ENCODE measurements at places on chromosomes 6 and 20.

DNA sequence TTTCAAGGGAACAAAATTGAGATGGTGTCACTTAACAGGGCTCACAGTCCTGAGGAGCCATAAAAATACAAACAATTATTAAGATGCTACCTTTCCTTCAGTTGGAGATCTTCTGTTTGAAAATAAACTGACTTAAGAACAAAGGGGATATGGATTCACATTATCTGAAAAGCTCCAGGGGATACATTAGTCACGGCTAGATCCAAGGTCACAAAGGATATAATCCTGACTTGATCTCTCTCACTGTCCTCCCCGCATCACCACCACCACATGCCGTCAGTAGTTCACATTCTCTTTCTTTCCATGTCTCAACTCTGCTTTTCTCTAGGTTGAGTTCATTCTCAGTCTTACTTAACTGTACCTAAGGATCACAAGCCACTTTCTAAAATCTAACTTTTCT, 530.4 kb upstream of the MARCKS start:
- DNase-seq, result no peak

GRCh38 chr6:133804265-133804664, 84.6 kb upstream of the TCF21 start:
- no peak for DNase-seq

GRCh38 chr6:156700440-156701057, 76.6 kb upstream of the ARID1B start:
- no peak for DNase-seq

- no peak for DNase-seq
Measured at GRCh38 chr6:31193206-31193605, 22.7 kb upstream of the POU5F1 start.

DNA sequence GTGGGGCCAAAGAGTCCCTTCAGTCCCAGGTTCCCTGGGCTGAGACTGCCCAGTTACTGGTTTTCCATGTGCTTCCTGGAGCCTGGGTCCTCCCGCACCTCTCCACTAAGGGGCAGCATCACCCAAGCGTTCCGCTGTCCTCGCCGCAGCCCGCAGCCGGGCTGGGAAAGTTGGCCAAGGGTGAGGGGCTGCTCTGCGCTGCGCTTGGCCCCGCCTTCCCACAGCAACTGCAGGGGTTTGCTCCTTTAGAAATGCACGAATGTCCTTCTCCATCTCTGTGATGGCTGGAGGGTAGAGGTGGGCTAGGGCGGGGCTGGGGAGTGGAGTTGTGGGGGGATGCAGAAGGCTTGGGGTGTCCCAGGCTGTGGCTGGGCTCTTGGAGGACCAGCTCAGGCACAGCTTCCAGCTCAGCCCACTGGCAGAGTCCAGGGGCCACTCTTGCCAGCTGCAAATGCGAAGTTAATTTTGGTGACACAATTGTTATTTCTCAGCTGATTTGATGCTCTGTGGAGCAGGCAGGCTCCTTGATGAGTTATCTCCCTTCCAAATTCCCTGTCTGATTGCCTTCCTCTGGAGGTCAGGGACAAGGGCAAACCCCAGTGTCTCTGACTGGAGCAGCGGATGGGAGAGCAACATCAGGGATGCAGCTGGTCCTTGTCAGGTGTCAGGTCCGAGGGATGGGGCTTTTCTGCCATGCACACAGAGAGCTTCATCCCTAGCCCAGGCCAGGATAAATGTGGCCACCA, 63.2 kb downstream of the NOL4L start:
- peak; percentile 58 for DNase-seq

DNA sequence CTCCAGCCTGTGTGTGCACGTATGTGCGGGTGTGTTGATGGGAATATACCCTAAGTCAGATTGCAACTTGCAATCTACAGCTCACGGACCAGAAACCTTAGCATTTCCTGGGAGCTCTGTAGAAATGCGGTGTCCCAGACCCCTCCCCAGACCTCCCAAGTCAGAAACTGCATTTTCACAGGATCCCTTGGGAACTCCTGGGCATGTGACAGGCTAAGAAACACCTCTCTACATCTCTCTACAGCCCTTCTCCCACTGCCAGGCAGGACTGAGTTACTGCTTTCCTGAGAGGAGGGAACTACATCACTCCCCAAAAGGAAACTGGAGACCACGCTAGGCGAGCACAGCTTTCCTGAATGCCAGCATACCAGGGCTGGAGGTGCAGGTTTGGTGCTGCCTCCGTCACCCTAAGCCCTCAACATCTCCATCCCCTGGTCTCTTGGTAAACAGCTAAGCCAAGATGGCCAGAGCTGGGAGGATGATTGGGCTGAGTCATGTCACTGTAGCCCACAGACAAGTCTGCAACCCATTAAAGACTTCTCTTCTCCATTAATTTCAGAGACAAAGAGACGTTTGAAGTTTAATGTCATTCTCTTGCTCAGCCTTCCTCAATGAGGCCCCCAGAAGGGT, 194.4 kb downstream of the BMP7 start:
- DNase-seq, result no peak

DNA sequence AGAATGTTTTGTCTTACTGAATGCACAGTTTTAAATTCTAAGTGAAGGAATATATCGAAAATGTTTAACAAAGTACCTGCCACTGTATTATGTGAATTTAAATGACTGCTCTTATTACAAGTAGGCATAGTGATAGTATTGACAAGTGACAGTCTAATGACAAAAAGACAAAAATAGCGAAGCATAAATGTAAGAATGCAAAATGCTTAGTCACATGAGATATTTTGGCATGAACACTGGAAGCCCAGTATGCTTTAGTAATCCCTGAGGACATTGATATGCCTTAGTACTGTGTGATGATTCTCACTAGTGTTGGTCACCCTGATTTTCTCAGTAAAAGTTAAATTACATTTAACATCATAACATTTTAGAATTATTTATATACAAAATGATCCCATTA, 153.5 kb downstream of the EYA4 start:
- DNase-seq, result no peak

- no peak for DNase-seq
Measured at GRCh38 chr6:114713690-114714089, 370.9 kb upstream of the HS3ST5 start.

DNA sequence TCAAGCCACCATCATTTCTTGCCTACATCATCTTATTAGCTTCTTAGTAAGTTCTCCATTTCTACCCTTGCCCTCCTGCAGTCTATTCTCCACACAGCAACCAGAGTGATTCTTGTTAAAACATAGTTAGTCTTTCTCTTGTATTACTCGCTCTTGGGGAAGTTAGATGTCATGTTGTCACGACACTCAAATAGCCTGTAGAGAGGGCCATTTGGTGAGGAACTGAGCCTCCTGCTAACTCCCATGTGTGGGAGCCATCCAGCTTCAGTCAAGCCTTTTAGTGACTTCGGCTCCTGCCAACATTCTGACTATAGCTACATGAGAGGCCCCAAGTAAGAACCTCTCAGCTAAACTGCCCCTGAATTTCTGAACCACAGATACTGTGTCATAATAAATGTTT, 395.4 kb downstream of the CDC5L start:
- no peak for DNase-seq

- no peak for DNase-seq
Measured at GRCh38 chr20:37868851-37869333, 34.0 kb upstream of the VSTM2L start.

DNA sequence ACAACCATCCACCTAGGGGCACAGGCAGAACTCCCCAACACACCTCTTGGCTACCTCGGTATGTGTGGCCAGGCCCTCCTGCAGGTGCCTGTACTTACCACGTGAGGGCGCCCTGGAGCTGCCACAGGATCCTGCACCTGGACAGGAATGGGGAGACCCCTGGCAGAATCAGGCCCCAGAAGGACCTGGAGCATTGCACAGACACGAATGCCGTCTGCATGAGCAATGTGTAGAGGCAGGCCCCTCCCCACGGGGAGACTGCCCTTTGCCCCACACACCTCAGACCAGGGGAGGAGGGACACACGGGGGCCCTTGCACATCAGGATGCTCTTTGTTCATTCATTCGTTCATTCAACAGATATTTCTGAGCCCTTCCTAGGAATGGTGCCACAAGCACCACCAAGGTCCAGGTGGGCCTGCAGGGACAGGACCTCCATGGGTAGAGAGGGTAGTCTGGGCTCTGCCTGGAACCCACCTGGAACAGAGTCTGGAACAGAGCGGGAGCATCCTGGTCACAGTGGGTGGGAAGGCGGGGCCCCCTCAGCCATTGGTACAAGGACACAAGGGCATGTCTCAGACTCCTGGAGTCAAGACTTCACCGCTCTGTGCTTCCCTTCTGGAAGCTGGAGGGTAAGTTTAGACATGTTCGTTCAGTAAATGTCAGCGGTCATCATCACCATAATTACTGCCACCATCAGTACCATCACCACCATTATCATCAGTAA, 32.3 kb downstream of the YTHDF1 start:
- peak; percentile 45 for DNase-seq

- DNase-seq, result no peak
Measured at GRCh38 chr6:42158011-42158410, 15.2 kb upstream of the GUCA1A start.

- no peak for DNase-seq
Measured at GRCh38 chr20:57076951-57077350, 189.5 kb downstream of the BMP7 start.

- DNase-seq, result no peak
Measured at GRCh38 chr6:159633196-159633595, 59.8 kb downstream of the SOD2 start.

GRCh38 chr20:58841539-58842264, 9.0 kb downstream of the GNAS-AS1 start:
- no peak for DNase-seq

GRCh38 chr20:25016471-25016870, 23.9 kb upstream of the APMAP start:
- DNase-seq, result no peak

DNA sequence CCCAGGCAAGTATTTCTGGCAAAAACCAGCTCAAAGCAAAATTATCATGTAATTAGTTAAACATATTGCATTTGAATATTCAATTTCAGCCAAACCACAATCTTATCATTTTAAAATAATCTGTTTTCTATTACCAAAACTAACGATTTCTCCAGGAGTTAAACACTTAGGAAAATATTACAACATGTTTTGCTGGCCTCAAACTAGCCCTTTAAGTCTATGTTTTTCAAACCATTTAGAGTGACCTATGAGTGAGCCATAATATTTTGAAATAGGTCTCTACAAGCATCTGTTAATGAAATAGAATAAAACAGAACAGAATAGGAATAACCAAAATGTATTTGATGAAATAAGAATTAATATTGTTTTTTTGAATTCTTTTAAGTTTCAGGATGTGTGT, 370.9 kb downstream of the COL12A1 start:
- DNase-seq, result no peak

GRCh38 chr6:87393026-87393622, 14.6 kb upstream of the CFAP206 start:
- DNase-seq, result no peak

GRCh38 chr6:72643214-72643613, 21.4 kb downstream of the KCNQ5 start:
- DNase-seq, result no peak

DNA sequence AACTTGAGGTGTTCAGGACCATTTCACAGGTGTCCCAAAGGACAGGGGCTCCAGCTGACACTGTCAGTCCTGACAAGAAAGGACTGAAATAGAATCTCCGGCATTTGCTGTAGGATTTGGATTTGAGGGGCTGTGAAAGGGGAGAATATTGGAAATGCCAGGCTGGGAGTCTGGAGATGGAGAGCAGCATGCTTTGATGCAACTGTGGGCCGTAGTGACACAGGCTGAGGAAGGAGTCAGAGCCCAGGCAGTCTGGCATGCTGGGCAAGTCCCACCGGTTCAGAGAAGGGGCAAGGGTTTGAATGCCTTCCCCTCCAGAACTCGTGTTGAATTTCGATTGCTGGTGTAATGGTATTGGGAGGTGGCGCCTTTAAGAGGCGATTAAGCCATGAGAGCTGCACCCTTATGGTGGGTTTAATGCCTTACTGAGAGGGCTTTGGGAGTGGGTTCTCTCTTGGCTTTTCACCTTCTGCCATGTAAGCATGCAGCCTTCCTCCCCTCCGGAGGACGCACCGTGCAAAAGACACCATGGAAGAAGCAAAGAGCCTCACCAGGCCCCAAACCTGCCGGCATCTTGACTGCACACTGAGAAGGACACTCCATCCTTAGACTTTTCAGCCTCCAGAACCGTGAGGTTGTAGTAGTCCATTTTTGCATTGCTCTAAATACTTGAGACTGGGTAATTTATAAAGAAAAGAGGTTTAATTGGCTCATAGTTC, 9.4 kb upstream of the PYGB start:
- no peak for DNase-seq

DNA sequence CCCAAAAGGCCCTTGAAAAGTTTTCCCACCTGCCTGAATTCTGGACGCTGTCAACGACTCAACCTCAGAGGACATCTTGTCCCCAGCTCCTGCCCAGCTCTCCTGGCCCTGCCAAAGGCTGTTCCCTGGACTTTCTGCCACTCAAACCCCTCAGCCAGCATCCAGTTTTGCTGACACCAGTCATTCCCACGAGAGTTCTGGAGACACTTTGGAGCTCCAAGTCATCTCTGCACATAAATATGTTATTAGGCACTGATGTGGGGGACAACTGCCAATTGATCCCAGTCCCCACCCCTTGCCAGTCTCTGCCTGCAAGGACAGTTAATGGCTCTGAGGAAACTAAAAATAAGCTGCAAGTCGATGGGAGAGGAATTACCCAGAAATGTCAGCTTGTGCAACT, 38.9 kb upstream of the KCNB1 start:
- DNase-seq, result no peak

DNA sequence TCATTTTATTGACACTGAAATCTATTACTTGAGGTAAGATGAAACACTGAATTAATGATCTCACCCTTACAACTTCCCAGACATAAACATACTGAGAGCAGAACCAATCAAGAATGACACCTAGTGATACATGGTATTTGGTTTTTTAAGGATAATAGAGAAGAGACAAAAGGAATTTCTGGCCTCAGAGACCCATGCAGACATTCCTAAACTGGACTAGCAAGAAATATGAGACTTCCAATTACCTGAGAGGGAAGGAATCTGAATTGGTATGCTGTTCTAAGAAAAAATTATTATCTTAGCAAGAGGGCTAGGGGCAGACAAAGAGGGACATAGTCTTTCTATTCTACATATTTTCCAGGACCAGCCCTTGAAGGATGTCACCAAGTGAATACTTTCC, 141.1 kb downstream of the BMP5 start:
- no peak for DNase-seq

DNA sequence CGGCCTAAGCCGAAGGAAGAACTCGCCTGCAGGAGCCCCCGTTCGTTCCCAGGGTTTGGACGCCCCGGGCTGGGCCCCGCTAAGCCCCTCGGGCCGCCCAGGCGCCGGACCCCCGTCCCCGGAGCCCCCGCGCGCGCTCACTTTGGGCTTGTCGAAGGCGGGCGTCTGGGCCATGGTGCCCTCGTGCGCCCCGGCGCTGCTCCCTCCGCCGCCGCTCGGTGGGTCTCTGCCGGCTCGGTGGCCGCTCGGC, 140 bp downstream of the ADA start:
- DNase-seq, result no peak

DNA sequence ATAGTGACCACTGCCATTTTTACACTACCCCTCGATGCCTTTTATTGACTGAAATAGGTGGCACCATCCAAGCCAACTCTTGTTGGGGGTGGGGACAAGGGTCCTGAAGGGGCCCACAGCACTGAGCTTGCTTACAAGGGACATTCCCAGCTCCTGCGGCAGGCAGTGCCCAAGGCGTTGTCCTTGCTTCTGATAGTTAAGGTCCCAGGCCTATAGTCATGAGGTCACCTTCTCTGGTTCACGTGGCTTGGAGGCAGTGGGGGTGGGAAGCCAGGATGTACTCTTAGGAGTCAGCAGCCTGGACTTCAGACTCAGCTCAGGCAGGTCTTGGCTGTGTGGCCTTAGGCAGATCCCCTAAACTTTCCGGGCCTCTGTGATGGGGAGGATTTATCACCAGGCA, 48.6 kb downstream of the TOX2 start:
- no peak for DNase-seq

Measured in stimulated activated CD4-positive, alpha-beta T cell treated with anti-CD3 and anti-CD28 coated beads, Interleukin-4, amount 100 ng/mL, for 4 hours (primary cell).